A549 treated with RU486 at 1 μM for 4 hours (cell line): ENCODE measurements at places on chromosomes 5 and 9. TPM values are rescaled to one million over a fixed set of nuclear protein-coding genes. Genes with fewer than 3 reads are reported as not detected.

SPINK7 gene
- total RNA-seq, result not detected in 5 replicates

CDO1 gene
- 0.14 TPM in 1 of 5 replicates, not detected in the others for total RNA-seq

SLC25A2 gene
- not detected in 5 replicates for total RNA-seq

PLAC8L1 gene
- 0.29 TPM in 1 of 5 replicates, not detected in the others for total RNA-seq

SYNPO gene
- total RNA-seq, result 20.6 to 28.6 TPM (median 26.2 TPM) in 5 replicates

AK8 gene
- total RNA-seq, result 0.80 to 1.4 TPM (median 0.90 TPM) in 5 replicates

FAM221B gene
- not detected in 5 replicates for total RNA-seq

DND1 gene
- 0.48 to 0.94 TPM (median 0.73 TPM) in 5 replicates for total RNA-seq

GHR gene
- 0.07 TPM in 1 of 5 replicates, not detected in the others for total RNA-seq

PTPN3 gene
- 13.6 to 20.8 TPM (median 15.0 TPM) in 5 replicates for total RNA-seq

CAMK4 gene
- total RNA-seq, result not detected in 5 replicates

MUSK gene
- total RNA-seq, result not detected in 5 replicates

PCDHGA5 gene
- 0.07 to 0.30 TPM (median 0.13 TPM) in 5 replicates for total RNA-seq

SAPCD2 gene
- total RNA-seq, result 14.0 to 28.0 TPM (median 25.8 TPM) in 5 replicates

PSD2 gene
- 0.05 to 0.10 TPM (median 0.06 TPM) in 3 of 5 replicates, not detected in the others for total RNA-seq

GNAQ gene
- 8.5 to 17.7 TPM (median 16.4 TPM) in 5 replicates for total RNA-seq

SPAAR gene
- total RNA-seq, result not detected in 5 replicates

COL5A1 gene
- total RNA-seq, result 28.6 to 57.4 TPM (median 47.8 TPM) in 5 replicates

ACOT12 gene
- total RNA-seq, result 0.17 TPM in 1 of 5 replicates, not detected in the others
